Hematopoietic multipotent progenitor cell treated with erythropoietin and hydrocortisone succinate and interleukin-3 and kit ligand, for 8 days (in vitro differentiated cells): ENCODE measurements at places on chromosomes 7 and 10.
A peak's percentile ranks its signal among the peaks of the same experiment; 100 is the strongest.

DNA sequence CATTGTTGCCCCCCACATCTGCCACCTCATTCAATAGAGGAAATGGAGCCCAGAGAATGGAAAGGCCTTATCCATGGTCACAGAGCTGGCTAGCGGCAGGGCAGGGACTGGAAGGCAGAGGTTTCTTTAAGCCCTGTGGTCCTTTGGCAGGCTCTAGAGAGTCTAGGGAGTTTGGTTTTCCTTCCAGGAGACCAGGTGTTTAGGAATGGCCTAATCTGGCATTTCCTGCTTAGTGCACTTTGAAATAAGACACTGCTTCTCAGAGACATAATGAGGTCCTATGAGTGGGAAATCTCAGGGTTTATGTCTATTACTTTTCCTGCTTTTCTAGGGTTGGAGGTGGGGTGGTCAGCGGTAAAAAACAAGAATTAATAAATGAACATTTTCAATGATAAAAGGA, 6.1 kb downstream of the MARVELD1 start:
- no peak for DNase-seq

- DNase-seq, result peak; percentile 14
Observed at GRCh38 chr10:43981232-43981631, 332.6 kb upstream of the ZNF32 start.

- no peak for DNase-seq
Observed at GRCh38 chr10:118115701-118116100, 69.0 kb upstream of the RAB11FIP2 start.

- no peak for DNase-seq
Observed at GRCh38 chr10:20257422-20257821, 441.2 kb downstream of the PLXDC2 start.

GRCh38 chr7:27782849-27783248, 42.9 kb downstream of the TAX1BP1 start:
- no peak for DNase-seq

GRCh38 chr7:7922684-7923385, 45.8 kb upstream of the GLCCI1 start:
- DNase-seq, result no peak

DNA sequence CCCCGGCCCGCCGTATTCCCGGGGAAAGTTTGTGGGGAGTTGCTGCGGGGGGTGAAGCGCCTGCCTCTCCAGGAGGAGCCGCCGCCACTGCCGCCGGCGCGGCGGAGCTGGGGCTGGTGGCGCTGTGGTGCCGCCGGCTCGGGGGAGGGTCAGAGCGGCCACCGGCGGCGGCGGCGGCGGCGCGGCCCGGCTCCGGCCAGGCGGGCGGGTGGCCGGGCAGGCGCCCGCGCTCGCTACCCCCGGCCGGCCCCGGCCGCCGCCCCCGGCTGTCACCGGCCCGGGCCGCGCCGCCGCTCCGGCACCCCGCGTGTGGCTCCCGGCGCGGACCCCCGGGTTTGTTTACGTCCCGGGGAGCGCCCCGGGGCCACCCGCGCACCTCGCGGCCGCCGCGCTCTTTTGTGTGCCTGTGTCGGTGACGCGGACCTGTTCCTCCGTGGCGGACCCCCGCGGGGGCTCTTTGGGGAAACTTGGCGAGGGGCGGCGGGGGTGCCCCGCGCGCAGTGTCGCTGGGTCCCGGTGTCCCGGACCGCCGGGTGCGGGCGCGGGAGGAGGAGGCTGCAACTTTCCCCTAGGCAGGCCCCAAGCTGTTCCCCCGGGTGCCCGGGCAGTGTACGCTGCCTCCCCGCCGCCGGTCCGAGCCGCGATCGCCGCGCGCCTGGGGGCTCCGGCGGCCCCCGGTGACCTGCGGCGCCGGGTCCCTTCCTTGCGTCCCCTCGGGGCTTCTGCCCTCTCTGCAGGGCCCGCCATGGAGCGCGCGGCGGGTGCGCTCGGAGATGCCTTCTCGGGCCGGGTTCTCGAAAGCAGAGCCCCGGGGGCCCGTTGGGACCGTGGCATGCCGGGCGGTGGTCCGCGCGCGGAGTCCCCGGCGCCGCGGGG, 593 bp upstream of the CUX1 start:
- no peak for DNase-seq

DNA sequence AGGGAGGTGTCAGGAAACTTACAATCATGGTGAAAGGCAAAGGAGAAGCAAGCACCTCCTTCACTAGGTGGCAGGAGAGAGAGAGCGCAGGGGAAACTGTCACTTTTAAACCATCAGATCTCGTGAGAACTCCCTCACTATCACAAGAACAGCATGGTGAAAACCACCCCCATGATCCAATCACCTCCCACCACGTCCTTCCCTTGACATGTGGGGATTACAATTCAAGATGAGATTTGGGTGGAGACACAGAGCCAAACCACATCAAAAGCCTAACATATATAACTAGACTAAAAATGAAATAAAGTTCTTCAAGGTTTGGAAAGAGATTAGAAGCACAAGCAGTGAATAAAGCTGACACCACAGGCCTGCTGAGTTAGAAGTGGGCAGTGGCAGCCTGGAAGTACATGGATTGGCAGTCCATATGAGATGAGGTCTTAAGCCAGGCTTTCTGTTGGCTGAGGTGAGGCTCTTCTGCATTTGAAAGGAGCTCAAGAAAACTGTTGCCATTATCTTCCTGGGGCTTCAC, 96.4 kb upstream of the MDFIC start:
- no peak for DNase-seq

DNA sequence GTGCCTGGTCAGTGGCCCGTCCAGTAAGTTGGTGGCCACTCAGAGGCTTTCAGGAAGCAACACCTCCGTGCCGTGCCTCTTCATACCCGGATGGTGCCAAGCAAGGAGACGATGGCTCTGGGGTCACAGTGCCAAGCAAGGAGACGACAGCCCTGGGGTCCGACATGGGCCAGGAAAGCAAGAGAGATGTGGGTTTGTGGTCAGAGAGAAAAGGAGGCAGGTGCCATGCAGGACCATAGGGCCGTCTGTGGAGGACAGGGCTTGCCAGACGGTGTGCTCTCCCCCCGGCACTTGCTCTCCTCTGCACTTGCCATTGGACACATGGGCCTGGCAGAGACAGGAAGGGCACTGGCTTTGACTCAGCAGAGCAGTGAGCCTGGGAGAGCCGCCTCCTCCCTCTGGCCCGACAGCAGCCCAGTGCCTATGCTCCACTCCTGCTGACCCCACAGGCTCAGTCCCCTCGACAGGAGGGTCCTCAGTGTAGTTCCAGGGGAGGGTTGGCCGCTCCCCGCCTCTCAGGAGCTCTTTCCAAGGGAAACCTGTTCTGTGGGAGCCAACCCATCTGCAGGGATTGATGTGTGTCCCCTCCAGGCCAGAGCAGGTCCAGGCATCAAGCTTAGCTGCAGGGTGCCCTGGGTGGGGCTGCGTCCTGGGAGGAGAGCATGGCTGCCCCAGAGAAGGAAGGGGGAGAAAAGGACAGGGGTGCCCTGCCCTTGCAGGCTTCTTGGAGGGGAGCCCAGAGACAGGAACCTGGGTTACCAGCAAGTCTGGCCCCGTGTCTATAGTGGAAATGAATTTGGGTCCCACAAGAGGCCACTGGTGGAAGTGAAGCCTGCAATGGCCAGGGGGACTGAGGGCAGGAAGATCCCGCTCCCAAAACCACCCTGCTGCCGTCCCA, 7.6 kb upstream of the CALML5 start:
- DNase-seq, result no peak

- DNase-seq, result no peak
Observed at GRCh38 chr7:30521532-30521931, 16.9 kb upstream of the GGCT start.
